ENCODE measurements at places on chromosomes 2 and 18.

GRCh38 chr2:23209059-23209458 is 175.9 kb upstream of the KLHL29 start:
- no peak for DNase-seq

- no peak for DNase-seq
Observed at GRCh38 chr2:30713698-30714097, 93.5 kb downstream of the CAPN13 start.

GRCh38 chr2:113967272-113967671 is 77.4 kb downstream of the ACTR3 start:
- DNase-seq = no peak

DNA sequence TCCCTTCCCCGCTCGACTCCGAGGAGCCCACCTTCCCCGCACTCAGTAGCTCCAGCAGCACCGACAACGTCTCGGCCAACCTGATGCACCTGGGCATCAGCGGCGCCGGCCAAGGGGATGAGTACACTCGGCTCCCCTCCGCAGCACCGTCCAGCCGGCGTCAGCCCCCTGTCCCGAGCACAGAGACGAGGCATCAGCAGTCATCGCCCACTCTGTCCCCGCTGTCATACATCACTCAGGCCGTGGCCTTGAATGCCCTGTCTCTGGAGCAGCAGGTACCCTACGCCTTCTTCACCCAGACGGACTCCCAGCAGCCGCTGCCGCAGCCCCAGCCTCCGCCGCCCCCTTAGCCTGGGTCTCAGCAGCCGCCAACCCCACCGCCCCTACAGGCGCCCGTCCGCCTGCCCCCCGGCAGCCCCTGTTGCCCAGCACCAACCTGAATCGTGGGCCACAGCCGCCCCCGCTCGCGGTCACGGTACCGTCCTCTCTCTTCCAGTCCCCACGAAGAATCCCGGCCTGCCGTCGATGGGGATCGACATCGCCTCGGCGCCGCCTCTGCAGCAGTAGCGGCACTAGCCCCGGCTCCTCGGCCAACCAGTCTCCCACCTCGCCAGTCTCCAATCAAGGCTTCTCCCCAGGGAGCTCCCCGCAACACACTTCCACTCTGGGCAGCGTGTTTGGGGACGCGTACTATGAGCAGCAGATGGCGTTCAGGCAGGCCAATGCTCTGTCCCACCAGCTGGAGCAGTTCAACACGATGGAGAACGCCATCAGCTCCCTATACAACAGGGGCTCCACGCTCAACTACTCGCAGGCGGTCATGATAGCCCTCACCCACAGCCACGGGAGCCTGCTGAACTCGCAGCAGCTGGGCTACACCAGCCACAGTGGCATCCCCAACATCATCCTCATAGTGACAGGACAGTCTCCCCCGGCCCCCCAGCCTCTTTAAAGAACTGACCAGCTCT is 1195.9 kb upstream of the CHAC2 start:
- no peak for DNase-seq

- DNase-seq = no peak
Observed at GRCh38 chr2:550860-551567, 126.2 kb downstream of the TMEM18 start.

GRCh38 chr2:30253873-30254684 is 22.7 kb downstream of the LBH start:
- DNase-seq = no peak
